WERI-Rb-1 (cell line): ENCODE measurements at places on chromosomes 6 and 20.
A peak's percentile ranks its signal among the peaks of the same experiment; 100 is the strongest.

- DNase-seq = no peak
These were observed 122.9 kb upstream of the QKI start for GRCh38 chr6:163291622-163292021.

GRCh38 chr6:87803791-87804190 lies 101.8 kb upstream of the AKIRIN2 start:
- no peak for DNase-seq

GRCh38 chr6:32568561-32568960 lies 21.1 kb downstream of the HLA-DRB1 start:
- DNase-seq = no peak

DNA sequence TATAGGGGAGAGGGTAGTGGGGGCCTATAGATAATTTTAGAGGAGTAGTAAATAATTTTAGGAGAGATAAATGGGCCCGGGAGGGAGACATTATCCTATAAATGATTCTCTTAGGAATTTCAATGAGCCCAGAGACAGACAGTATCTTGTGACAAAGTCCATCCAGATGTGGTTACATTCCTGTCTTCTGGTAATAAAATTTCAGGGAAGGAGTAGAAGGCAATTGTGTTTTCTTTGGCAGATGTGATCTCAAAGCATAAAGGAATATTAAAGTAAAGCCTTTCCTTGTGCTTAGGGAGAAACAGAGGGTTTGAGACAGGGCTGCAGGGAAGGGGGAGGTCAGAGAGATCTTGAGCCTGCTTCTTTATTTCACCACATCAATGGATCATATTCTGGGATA lies 979.8 kb upstream of the GJE1 start:
- DNase-seq = no peak

DNA sequence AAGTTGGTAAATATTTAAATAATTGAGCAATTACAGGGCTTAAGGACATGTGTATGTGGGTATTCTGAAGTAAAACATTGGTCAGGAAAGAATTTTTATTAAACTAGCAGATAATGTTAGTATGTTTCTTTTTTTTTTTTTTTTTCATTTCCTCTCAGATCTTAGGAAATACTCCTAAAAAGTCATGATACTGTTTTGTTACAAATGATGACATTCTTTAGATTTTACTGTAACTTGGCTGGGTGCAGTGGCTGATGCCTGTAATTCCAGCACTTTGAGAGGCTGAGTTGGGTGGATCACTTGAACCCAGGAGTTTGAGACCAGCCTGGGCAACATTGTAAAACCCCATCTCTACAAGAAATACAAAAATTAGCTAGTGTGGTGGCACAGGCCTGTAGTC lies 41.5 kb downstream of the CDC40 start:
- no peak for DNase-seq

GRCh38 chr6:122654012-122654411 lies 43.8 kb downstream of the PKIB start:
- no peak for DNase-seq

- no peak for DNase-seq
These were observed 300.6 kb upstream of the ECI2 start for GRCh38 chr6:4435981-4436445.

DNA sequence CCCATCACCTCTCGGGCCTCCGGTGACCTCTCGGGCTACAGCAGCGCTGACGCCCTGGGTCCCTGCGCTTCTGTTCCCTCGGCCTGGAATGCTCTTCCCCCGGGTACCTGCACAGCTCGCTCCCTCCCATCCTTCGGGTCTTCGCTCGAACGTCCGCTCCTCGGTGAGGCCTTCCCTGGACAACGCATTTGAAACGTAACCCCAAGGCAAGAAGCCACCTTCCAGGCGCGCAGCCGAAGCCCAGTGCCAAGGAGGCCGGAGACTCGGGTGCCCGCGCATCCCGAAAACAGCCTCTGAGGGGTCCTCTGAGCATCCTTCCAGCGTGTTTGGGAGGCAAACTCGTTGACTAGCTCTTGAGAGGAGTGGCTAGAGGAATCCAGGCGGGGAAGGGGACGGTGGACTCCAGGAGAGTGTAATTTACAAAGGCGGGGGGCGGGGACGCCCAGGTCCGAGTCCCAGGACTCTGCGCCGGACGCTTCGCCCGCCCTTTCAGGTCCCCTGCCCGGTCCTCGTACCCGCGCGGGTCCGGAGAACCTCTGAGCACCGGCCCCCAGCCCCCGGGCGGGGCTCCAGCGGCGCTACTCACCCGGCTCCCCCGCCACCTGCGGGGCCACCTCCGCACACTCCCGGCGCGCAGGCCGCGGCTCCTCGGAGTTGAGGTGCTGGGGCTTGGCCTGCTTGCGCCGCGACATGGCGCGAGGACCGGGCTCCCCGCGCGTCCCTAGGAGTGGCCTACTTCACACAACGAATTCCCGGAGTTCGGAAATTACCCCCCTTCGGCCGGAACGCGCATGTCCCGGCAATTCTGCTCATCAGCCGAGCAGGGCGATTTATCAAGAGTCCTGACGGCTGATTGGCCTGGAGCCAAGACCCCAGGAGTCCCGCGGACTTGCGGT lies 86.8 kb downstream of the ZFP64 start:
- no peak for DNase-seq

DNA sequence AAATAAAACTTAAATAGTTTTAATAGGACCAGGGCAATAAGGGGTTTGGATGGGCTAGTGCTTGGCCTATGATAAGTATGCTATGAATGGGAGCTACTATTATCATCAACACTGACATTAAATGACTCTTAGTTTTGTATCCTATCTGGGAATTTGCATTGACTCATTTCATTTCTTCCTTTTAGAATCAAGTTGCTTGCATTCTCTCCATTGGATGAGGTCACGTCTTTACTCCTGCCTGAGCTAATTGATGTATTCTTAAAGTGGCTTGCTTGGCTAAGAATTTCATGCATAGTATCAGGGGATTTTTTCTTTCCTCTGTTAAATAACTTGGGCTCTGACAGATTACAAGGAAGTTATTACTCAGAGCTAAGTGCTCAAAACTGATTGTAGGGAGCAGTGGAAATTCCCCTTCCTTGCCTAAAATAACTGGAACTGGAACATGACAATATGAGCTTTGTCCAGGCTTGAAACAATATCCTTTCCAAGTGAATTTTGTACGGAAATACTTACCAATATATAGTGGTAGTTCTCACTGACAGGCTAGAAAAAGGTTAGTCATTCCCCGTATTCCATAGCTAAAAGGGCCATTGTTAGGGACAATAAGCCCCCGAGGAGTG lies 169.9 kb downstream of the BCAS1 start:
- no peak for DNase-seq

DNA sequence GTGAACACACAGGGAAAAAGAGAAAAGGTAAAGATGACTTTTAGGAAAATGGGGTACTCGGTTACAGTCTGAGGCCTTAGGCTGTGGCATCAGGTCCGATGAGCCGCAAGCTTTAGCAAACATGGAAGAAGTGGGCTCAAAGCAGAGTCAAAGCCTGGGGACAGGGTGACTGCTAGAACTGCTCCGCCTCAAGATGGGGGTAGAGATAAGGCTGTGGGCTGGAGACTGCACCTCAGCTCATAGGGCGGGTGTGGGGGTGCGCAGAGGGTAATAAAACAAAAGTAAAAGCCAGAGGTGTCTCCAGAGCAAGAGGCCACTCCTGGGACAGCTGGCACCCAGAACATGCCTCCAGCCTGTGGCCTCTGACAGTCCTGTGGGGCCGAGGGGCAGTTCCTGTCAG lies 21.3 kb upstream of the SYNDIG1 start:
- DNase-seq = no peak

GRCh38 chr6:109508166-109508860 lies 25.3 kb upstream of the ZBTB24 start:
- no peak for DNase-seq

DNA sequence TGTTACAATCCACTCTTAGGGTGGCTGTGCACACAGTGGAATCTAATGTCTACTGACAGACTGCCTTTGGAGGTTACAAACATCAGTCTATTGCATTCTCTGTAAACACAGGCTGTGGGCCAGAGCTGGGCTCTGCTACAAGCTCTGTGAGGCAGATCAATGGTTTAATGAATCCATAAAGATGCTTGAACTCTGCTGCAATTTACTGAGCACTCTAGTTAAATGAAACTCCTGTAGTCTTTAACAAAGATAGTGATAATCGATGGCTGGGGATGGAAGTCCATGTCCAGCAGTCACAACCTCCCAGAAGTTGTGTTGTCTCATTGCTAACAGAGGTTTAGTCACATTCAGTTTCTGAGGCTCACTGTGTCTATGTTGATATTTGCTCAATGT lies 50.5 kb downstream of the SOBP start:
- no peak for DNase-seq

DNA sequence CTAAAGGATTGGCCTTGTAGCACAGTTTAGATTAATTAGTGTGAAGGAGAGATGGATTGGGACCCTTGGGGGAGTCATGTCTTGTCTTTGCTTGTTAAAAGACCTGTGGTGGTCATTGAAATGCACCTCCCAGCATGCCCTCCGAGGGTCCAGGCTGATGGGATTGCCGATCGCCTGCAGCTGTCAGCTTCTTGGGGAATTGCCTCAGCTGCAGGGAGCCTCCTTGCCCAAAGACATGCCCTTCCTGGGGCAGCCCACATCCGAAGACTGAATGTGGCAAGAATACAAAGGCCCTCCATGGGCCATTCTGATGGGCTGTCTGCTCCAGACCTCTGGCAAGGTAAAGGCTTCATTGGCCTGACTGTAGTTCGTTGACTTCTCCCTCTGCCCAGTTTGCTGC lies 150.7 kb downstream of the FARS2 start:
- DNase-seq = no peak

GRCh38 chr20:46816097-46816496 lies 78.5 kb upstream of the EYA2 start:
- DNase-seq = no peak

DNA sequence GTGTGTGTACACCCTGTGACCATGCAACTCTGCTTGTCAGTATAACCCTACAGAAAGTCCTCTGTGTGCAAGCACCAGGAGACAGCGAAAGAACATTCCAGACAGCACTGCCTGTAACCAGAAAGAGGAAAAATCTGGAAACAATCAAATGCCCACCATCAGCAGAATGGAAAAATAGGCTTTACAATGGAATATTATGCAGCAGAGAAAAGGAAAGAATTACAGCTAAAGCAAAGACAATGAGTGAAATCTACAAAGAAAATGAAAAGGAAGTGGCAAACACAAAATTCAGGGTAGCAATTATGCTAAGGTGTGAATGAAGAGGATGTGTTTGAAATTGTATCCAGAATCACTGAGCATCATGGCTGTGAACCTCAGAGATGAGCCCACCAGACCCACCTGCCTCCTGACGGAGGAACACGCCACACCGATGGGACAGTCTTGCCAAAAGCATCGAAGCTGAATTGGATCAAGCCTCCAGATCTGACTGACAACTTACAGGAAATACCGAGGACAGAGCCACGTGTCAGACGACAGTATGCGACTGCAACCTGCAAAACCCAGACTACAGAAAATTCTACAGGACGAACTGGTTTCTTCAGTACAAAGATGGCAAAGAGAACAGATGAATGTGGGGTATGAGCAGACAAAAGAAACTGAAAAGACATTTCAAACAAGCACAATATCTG lies 133.2 kb downstream of the NFATC2 start:
- no peak for DNase-seq

DNA sequence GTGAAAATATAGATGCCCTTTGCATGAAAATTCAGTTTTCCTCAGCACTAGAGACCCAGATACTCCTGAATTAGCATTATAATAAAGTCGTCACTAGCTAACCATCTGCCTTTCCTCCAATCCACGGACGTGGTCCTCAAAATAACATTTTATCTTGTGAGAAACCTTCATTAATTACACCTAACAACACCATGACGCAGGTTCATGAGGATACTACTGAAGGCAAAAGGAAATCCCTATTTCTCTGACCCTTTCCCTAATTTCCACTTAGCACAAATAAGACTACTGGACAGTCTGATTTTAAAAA lies 1.3 kb upstream of the PNISR start:
- DNase-seq = no peak

- DNase-seq = no peak
These were observed 1.2 kb downstream of the DCBLD1 start for GRCh38 chr6:117483645-117484016.

- peak; percentile 48 for DNase-seq
These were observed 185.8 kb upstream of the PRDM1 start for GRCh38 chr6:105900125-105900937.

DNA sequence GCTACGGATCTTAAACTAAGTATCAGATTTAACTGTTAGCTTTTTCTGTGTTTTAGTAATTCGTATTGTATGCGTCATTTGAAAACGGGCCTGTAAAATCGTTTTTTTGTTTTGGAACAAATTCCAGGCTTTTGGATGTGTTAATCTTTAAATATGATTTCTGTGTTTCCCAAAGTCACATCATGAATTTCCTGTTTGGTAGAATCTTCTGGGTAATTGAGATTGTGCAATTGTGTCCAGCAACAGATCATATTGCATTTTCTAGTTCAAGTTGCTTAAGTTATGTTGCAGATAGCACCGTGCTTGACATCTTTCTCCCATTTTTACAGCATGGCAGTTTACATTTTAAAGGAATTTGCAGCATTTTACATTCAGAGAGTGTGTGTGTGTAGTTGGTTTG lies 1.9 kb downstream of the MAPK14 start:
- DNase-seq = no peak

GRCh38 chr6:20188630-20189075 lies 23.6 kb downstream of the MBOAT1 start:
- no peak for DNase-seq

DNA sequence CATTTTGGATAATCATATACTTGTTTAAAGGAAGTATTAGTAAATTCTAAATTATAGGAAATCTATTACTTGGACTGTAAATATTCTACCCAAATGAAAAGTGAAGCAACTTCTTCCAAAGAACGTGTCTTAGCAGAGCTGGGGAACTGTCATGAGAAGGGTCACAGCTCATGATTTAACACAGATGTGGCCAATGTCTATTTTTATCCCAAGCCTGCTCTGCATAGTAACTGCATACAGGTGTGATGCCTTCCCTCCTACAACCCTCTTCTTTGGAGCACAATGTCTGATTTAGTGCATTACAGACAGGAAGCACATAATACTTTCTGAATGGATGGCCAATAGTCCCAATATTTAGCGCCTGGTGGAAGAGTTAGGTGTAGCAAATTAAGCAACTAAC lies 138.7 kb upstream of the THEMIS start:
- no peak for DNase-seq

DNA sequence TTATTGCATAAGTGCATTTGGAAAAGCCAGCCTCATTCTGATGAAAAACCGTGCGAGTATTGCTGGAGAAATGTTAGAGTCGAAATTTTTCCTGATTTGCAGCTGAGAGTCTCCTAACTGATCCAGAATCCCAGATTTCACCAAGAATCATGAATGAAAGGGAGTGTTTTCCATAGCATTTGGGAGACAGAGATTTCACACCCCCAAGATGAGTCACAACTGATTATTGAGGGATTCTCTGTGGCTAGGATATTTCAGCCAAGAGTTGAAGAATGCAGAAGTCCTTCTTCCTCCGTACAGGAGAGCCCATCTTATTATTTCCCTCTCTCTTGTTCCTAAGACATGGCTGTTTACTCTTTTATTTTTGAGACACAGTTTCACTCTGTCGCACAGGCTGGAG lies 82.2 kb upstream of the SALL4 start:
- no peak for DNase-seq

- DNase-seq = no peak
These were observed 53.6 kb downstream of the JPH2 start for GRCh38 chr20:44133424-44133823.
